ENCODE measurements at places on chromosomes 7 and 10.

DNA sequence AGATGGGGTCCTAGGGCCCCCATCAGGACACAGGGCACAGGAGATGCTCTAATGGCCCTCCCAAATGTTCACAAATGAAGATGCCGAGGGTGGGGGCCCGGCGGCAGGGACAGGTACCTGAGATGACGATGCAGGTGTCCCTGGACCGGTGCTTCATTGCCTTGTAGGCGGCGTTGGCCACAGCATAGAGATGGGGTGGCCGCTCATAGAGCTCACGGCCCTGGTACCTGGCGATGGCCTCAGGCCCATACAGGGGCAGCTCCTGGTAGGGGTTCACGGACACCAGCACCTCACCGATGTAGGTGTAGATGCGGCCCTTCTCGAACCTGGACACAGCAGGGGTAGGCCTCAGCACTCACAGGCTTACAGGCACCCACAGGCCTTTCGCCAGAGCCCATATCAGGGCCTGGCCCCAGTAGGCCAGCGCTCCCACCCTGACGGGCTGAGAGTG is 2.0 kb downstream of the MYO1G start:
- DNase-seq = no peak

GRCh38 chr10:113340282-113340681 is 212.6 kb upstream of the HABP2 start:
- DNase-seq = no peak

DNA sequence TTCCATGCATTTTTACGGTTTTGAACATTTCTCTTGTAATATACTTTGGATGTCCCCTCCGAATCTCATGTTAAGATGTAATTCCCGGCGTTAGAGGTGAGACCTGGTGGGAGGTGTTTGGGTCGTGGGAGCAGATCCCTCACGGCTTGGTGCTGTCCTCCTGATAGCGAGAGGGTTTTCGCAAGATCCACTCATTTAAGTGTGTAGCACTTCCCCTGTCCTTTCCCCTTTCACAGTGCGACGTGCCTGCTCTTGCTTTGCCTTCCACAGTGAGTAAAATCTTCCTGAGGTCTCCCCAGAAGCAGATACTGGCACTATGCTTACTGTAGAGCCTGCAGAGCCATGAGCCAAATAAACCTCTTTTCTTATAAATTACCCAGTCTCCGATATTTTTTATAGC is 6.6 kb downstream of the GPR141 start:
- no peak for DNase-seq

GRCh38 chr10:76976142-76976541 is 661.5 kb downstream of the KCNMA1 start:
- DNase-seq = no peak

DNA sequence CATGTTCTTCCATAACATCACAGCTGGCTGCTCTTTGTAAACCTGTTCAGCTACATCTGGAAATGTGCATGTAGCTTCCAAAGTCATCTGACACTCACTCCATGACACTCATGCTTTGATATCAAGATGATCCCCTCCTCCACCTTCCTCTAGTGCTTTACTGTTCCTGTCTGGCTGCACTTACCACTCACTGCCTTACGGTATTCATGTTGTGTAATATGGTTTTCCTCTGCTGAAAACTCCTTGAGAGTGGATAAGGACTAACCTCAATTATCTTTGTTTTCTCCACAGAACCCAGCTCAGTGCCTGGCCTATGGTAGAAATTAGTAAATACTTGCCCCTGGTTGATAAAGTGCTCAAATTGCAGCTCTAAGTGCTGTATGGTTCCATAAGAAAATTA is 483.9 kb downstream of the HTR7 start:
- no peak for DNase-seq

GRCh38 chr10:124529661-124530214 is 68.1 kb downstream of the LHPP start:
- no peak for DNase-seq

- no peak for DNase-seq
These were observed 75.3 kb upstream of the DNAAF5 start for GRCh38 chr7:651032-651728.

- DNase-seq = no peak
These were observed 331.0 kb upstream of the NRP1 start for GRCh38 chr10:33665501-33665900.

- no peak for DNase-seq
These were observed 171.9 kb upstream of the LRRN3 start for GRCh38 chr7:110918949-110919548.

DNA sequence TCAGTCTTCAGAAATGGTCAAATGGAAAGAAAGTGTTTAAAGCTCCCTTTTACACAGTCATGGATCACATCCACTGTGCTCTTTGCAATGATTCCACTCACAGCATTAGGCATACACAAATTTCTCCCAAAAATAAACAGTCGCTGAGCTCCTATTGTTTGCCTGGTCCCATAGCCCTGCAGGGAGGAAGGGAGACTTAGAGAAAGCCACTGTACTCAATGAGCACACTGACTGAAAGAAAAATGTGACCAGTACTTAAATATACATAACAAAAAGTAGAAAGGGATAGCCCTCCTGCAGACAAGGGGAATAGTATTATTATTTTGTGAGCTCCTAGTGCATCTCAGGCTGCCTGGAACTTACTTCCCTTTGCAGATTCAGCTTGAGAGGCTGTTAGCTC is 853.2 kb downstream of the GRID1 start:
- no peak for DNase-seq

GRCh38 chr10:61354401-61354975 is 98.7 kb downstream of the TMEM26 start:
- no peak for DNase-seq

DNA sequence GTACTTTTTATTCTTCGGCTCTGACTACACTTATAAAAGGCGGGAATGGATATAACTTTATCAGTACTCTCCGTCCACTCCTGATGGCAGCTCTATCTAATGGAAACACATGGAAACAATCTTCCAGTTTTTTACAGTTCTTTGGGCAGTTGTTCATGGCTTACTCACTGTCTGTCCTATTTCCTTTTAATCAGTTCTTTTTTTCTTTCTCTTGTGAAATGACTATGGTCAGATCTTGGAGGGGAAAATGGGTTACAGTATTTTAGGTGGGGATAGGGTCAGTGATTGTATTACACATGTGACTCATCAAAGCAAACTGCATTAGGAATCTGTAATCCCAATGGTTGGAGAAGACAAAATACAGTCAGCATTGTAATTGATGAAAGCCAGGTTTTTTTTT is 112.4 kb downstream of the BICC1 start:
- DNase-seq = no peak

Measured in NCI-H1417 treated with DMSO at 0.1 percent for 48 hours (cell line).